ENCODE measurements at places on chromosomes 6 and 20. TPM values are rescaled to one million over a fixed set of nuclear protein-coding genes. Genes with fewer than 3 reads are reported as not detected.

DNA sequence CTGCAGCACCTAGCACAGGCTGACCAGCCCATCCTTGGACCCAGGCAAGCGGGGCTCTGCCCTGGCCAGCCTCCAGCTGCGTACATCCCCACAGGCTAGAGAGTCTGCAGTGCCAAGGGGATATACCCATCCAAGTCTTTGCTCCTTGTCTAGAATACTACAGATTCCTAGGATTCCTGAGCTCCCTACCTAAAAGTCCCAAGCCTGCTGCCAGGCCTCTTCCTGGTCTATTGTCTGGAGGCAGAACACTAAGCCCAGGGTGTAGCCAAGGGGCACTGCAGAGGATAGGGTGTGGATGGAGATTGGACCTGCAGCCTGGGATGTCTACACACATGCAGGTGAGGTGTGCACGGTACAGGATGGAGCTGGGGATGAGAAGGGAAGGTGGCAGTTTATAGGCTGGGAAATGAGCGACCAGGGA lies 90.0 kb upstream of the SIRPA start:
- H3K36me3 ChIP-seq: no peaks in the 10 kb centered on the region
- DNase-seq: no peak
- H3K27me3 ChIP-seq: peaks cover 9% of the 10 kb centered on the region
- no peak overlapping the region for H3K4me3 ChIP-seq
- peaks cover 8% of the 10 kb centered on the region for H3K4me1 ChIP-seq

DNA sequence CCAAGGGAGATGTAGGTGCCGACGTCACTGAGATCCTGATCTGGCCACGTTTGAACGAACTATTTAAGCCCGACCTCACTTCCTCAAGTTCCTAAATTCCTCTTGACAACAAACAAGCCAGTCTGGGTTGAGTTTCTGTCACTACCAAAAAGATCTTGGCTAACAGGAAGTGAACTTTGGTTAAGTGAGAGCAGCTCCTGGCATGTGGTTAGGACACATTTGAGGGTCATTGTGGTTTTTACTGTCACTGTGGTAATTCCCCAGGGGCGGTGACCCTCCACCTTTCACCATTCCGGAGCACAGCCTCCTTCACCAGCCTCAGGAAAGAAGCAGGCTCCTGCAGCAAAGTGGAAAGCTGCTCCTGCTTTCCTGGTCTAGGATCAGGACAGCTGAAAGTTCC lies 43.1 kb upstream of the ZNF831 start:
- H3K36me3 ChIP-seq: no peaks in the 10 kb centered on the region
- no peak for DNase-seq
- H3K4me1 ChIP-seq: no peaks in the 10 kb centered on the region
- no peak overlapping the region for H3K27ac ChIP-seq

GRCh38 chr6:1110941-1111349 lies 201.0 kb upstream of the FOXQ1 start:
- no peak overlapping the region for H3K27ac ChIP-seq
- no peak for DNase-seq
- H3K36me3 ChIP-seq: no peaks in the 10 kb centered on the region
- no peaks in the 10 kb centered on the region for H3K27me3 ChIP-seq
- no peaks in the 10 kb centered on the region for H3K4me1 ChIP-seq

DNA sequence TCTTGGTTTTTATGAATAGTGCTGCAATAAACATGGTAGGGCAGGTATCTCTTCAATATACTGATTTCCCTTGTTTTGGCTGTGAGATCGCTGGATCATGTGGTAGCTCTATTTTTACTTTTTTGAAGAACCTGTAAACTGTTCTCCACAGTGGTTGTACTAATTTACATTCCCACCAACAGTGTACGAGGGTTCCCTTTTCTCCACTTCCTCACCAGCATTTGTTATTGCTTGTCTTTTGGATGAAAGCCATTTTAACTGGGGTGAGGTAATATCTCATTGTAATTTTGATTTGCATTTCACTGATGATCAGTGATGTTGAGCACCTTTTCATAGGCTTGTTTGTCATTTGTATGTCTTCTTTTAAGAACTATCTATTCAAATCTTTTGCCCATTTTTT lies 8.0 kb upstream of the ARG1 start:
- no peak overlapping the region for H3K27ac ChIP-seq
- no peaks in the 10 kb centered on the region for H3K36me3 ChIP-seq
- no peaks in the 10 kb centered on the region for H3K4me1 ChIP-seq

Gene SPAG4
- 5.7 TPM for total RNA-seq

GRCh38 chr6:32056254-32056653 lies 18.0 kb downstream of the CYP21A2 start:
- H3K36me3 ChIP-seq: no peaks in the 10 kb centered on the region
- no peak overlapping the region for H3K4me3 ChIP-seq
- DNase-seq: no peak

Gene MARCKS
- 242 TPM for total RNA-seq

Gene TPX2
- total RNA-seq: 21.8 TPM

Gene CDH4
- total RNA-seq: 0.08 TPM

DNA sequence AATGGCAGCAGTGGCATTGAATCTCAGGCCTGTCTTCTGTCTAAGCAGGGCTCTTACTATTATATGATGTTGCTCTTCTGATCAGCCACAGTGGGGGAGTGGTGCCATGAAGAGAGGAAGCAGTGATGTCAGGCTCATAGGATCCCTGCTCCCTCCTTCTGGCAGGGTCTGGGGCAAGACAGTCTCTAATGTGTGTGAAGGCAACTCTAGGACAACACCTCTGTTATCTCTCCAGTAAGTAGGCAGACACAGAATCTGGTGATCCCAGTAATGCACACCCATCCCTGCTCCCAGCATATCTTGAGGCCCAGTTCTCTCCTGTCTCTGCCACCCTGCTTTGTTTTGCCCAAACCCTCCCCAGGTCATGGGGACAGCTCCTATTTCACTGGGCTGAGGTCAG lies 8.8 kb downstream of the C20orf202 start:
- H3K27me3 ChIP-seq: no peaks in the 10 kb centered on the region
- H3K27ac ChIP-seq: no peak overlapping the region
- no peaks in the 10 kb centered on the region for H3K36me3 ChIP-seq
- no peak for DNase-seq

- no peaks in the 10 kb centered on the region for H3K4me1 ChIP-seq
- H3K4me3 ChIP-seq: no peak overlapping the region
- H3K27ac ChIP-seq: no peak overlapping the region
- H3K27me3 ChIP-seq: no peaks in the 10 kb centered on the region
Measured at GRCh38 chr20:2394411-2395055, 13.8 kb downstream of the TGM6 start.

DNA sequence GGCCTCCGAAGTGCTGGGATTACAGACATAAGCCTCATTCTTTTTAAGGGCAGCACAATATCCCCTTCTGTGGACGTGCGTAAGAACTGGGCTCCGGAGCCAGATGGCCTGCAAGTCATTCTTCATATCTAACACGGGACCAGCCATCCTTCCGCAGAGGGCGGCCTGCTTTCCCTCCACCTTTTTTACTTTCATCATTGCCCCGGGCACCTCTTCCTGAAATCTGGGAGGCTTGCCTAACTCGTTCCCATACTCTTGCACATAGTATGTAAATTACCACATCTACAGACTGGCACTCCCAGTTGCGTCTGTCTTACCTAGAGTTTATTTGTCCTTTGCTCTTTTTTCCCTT lies 29.9 kb upstream of the SLC23A2 start:
- DNase-seq: no peak
- no peaks in the 10 kb centered on the region for H3K36me3 ChIP-seq
- H3K27ac ChIP-seq: no peak overlapping the region
- no peak overlapping the region for H3K4me3 ChIP-seq

Gene OR2J3
- not detected for total RNA-seq

Gene DNMT3B
- total RNA-seq: 3.3 TPM

DNA sequence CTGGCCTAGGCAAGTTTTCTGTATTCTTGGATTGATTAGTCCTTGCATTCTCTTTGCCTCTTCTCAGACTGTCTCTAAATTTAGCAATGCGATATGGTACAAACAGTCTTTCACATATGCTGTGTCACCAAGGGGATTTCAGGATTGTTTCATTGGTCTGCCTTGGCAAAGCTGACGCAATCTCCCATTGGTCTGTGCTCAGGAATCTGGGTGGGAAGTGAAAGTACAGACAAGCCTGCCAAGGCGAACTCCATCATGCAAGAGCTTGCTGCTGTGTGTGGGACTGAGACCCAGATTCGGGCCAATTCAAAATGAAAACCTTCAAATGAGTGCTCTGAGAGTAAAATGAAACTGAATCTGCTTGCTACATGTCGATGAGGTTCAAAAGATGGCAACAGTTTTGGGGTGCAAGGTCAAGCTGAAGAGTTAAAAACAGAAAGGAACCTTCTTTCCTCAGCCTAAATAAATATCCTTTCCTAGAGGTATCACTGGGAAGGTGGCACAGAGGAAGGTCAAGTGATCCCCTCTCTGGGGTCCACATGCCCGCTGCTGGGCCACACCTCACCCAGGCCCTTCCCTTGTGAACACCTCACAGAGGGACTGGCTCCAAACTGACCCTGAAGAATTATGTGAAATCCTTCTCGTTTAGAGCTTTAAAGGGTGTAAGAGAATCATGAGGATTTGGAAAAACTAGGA lies 198.8 kb upstream of the PREP start:
- H3K36me3 ChIP-seq: no peaks in the 10 kb centered on the region
- no peaks in the 10 kb centered on the region for H3K27me3 ChIP-seq
- H3K4me1 ChIP-seq: peaks cover 1% of the 10 kb centered on the region
- peak overlapping the region; percentile 29 for H3K27ac ChIP-seq
- H3K4me3 ChIP-seq: no peak overlapping the region
- peak; percentile 44 for DNase-seq

Gene WFDC2
- total RNA-seq: 117 TPM

GRCh38 chr20:35446356-35447078 lies 8.5 kb upstream of the GDF5 start:
- H3K27ac ChIP-seq: no peak overlapping the region
- peak overlapping the region; percentile 23 for H3K4me3 ChIP-seq
- no peak for DNase-seq
- H3K4me1 ChIP-seq: no peaks in the 10 kb centered on the region
- no peaks in the 10 kb centered on the region for H3K27me3 ChIP-seq

- H3K27me3 ChIP-seq: no peaks in the 10 kb centered on the region
- H3K4me3 ChIP-seq: no peak overlapping the region
- DNase-seq: peak; percentile 37
- H3K27ac ChIP-seq: peak overlapping the region; percentile 67
- no peaks in the 10 kb centered on the region for H3K36me3 ChIP-seq
Measured at GRCh38 chr20:25040438-25040831, 17.5 kb downstream of the ACSS1 start.

Gene PKHD1
- 0.10 TPM for total RNA-seq

- H3K27me3 ChIP-seq: no peaks in the 10 kb centered on the region
- no peaks in the 10 kb centered on the region for H3K4me1 ChIP-seq
- no peak overlapping the region for H3K27ac ChIP-seq
Measured at GRCh38 chr6:169528755-169529154, 173.1 kb downstream of the WDR27 start.

Gene CST1
- total RNA-seq: not detected

Measured in colonic mucosa (tissue), 4 donors.